ENCODE measurements at places on chromosomes 7 and 10.
A peak's percentile ranks its signal among the peaks of the same experiment; 100 is the strongest.

GRCh38 chr10:61798713-61799112, 102.8 kb upstream of the ARID5B start:
- DNase-seq: no peak

GRCh38 chr10:77606751-77607150, 30.9 kb downstream of the KCNMA1 start:
- peak; percentile 68 for DNase-seq

DNA sequence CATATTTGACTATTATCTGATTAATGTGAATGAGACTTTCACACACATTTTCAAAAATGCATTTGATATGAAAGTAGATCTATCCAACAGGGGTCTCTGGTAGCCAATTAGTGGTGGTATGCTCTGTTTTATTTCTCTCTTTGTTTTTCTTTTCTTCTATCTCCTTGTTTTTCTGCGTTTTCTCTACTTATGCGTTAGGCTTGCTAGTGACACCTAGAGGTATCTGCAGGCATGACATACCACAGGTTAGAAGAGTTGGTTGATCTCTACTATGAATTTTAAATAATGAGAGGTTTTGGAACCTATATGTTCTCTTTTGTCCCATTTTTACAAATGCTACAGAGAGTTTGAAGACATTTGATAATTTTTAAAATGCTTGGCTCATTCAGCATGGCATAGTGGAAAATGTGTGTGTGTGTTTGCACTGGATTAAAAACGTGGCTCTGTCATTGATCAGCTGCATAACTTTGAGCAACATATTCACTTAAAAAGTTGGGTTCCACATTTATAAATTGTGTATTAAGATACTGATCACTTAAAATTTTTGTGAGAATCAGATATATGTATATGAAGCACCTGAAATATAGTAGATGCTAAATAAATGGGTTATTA, 28.1 kb upstream of the PLXDC2 start:
- DNase-seq: no peak

GRCh38 chr10:23864631-23865147, 344.2 kb upstream of the KIAA1217 start:
- no peak for DNase-seq

DNA sequence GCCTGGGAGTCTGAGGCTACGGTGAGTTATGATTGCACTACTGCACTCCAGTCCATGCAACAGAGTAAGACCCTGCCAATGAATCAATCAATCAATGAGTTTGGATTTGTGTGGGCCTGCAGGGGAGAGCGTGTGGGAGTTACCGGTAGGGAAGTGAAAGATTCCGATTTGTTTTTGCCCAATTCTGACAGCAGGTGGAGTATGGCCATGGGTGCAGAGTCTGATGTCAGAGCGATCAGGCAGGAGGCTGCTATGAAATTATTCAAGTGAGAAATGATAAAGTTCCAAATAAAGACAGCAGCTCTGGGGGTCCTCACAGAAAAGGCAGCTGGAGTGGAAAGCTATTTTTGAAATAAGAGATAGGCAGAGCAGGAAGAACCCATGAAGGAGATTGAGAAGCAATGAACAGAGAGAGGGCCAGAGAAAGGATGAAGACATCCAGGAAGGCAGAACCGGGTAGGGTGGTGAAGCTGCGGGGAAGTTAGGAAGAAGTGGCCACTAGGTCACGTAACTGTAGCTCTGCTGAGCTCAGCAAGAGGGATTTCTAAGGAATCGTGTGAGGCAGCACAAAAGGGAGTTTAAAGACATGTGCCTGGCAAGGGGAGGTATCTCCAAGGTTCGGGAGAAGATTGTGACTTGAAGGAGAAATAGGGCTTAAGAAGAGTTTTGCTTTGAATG, 93.7 kb upstream of the NMT2 start:
- DNase-seq: no peak

- DNase-seq: no peak
These were observed 613 bp downstream of the USP6NL start for GRCh38 chr10:11610826-11611247.

DNA sequence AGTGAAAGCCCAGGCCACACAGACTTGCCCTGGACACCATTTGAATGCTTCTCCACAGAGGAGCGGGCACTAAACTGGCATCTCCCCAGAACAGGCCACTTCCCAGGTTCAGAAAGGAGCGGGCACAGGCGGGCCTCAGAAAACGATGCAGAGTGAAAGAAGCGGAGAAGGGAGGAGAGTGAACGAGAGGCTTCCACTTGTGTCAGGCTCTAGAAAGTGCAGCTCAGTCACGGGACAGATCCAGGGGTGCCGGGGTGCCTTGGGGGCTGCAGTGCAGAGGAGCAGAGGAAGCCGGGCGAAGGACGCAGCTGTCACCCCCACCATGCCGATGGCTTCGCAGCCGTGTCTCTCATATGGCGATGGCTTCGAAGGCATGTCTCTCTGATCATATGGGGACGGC, 26.1 kb upstream of the PRKAR1B start:
- no peak for DNase-seq

DNA sequence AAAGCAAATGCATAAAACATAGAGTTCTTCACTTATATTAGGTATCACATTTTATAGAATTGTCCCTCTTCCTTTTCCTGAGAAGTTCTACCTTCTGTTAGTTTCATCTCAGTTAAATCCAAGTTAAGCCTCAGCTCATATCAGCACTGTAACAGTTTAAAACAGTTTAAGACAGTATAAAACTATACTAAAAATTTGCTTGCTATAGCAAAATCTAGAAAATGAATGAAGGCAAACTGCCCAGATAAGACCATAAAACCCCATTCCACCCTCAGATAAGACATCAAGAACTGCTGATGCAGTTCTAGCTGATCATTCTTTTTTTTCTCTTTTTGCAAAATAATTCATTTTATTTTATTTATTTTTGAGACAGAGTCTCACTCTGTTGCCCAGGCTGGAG, 177.2 kb downstream of the RNF133 start:
- no peak for DNase-seq

GRCh38 chr10:2972216-2972615, 95.1 kb upstream of the PFKP start:
- no peak for DNase-seq

- DNase-seq: no peak
These were observed 52.1 kb upstream of the NME8 start for GRCh38 chr7:37796138-37796775.

DNA sequence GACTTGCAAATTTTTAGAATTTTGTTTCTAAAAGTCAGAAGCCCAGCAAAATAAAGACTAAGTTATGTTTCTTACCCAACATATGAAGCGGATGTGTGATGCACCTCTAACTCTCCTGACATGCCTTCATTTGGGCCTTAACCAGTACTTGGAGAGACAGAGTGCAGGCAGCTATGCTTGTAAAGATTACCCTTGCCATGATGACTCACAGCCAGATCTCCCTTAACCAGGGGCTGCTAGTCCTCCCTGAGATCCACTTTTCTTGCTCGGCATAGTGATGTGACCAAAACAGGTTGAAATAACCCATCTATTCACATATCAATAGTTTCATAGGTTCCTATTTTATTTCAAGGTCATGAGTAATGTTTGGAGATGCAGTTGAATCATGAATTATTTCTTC, 43.6 kb downstream of the PPP1R3A start:
- DNase-seq: no peak

GRCh38 chr7:1087952-1088920, at the start of gene GPER1:
GPER1 (plus strand) TSS chr7:1088113; CDS start chr7:1091729, 3,616 bp downstream.
- no peak for DNase-seq

- no peak for DNase-seq
These were observed 705.6 kb upstream of the PHF14 start for GRCh38 chr7:10268034-10268433.

DNA sequence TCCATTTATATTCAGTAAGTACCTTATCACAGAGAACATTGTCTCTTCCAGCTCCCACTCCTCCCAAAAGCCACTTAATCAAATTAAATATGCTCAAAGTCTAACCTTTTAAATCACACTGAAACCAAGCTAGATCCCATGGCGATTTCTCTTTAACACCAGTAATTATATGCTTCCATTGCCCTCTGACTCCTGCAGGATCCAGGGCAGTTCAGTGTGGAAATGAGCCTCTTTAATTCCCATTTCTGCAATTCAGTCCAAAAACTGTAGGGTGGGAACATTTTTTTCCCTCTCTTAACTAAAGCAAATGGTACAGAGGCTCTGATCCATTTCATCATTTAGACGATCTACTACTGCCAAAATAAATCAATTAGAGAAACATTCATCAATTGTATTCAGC, 872.3 kb upstream of the PHF14 start:
- no peak for DNase-seq

- DNase-seq: no peak
These were observed 36.0 kb upstream of the KIAA1217 start for GRCh38 chr10:24172909-24173308.

- DNase-seq: no peak
These were observed 123.6 kb downstream of the RNF32 start for GRCh38 chr7:156764016-156764669.

DNA sequence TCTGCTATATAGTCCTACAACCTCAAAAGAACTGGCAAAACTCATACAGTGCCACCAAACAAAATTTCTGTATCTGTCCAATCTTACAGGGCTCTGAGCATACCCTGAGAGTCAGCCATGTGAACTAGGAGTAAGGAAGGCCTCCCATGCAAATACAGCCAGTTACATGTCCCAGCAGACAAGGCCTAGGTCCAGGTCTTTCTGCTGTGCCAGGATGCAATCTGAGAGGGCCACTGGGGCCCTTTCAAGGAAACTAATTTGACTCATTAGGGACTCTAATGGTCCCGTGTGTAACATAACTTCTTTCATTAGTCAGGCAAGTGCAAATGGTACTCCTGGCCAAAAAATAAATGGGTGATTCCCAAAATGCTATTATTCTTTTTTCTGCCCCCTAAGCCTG, 17.9 kb upstream of the HIBADH start:
- DNase-seq: no peak

DNA sequence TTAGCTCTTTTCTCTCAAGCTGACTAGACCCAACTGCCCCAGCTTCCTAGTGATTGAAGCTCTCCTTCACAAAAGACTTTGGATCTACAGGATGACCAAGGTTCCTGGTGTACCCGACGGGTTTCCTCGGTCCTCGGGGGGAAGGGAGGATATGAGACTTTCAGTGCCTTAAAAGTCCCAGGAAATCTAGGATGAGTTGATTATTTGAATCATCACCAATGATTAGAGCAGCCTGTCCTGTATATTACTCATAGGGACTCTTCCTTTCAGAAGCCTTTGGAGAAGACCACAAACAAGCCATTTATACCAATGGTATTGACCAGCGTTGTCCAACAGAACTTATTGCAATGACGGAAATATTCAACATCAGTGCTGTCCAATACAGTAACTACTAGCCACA, 6.1 kb upstream of the ACTA2 start:
- DNase-seq: no peak

- no peak for DNase-seq
These were observed 184.9 kb downstream of the PPP1R9A start for GRCh38 chr7:95092324-95092723.

DNA sequence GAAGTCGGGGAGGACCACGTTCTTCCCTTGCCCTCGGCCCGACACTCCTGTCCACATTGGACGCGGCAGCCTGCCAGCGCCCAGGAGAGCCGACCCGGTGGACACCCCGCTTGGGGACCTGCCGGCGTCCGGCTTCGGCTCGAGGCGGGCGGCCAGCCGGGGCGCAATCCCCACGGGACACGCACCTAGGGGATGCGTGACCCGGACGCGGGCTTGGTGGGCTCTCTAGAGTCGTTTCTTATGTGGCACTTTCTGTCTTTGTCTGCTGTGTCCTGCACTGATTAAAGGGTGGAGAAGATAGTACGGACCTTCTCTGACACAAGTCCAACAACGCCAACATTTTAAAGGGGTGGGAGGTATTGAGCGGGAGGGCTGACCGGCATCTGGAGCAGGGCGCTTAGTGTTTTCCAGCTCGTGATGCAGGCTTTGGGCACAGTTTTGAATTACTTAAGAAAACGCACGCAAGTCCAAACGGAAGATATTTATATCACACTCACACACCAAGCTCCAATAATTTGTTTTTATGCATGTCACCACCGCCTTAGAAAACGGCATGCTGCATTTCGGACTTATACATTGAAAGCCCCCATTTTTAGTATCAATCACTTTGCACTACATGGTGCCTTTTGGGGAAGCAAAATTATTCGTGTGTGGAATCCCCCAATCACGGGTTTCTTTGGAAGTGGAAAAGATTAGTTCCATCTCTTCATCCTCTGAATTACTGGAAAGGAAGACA, 3.9 kb upstream of the SPAG6 start:
- no peak for DNase-seq

- no peak for DNase-seq
These were observed 17.0 kb upstream of the IFRD1 start for GRCh38 chr7:112433289-112433688.

DNA sequence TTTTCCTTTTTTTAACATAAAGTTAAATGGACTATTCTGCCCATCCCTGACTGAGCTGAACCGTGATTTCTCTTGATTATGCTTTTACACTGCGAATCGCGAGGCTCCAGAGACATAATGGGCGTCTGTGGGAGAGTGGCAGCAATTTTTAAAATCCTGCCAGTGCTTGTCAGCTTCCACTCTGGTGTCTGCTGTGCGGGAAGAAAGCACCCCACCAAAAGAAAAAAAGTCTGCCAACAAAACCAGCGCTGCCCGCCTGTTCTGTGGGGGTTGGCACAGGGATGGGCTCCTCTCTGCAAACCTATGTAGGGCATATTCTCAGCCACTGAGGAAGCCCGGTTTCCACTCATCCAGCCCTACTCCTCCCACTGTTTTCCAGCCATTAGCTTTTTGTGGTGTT, 592.3 kb upstream of the GALNT17 start:
- no peak for DNase-seq

DNA sequence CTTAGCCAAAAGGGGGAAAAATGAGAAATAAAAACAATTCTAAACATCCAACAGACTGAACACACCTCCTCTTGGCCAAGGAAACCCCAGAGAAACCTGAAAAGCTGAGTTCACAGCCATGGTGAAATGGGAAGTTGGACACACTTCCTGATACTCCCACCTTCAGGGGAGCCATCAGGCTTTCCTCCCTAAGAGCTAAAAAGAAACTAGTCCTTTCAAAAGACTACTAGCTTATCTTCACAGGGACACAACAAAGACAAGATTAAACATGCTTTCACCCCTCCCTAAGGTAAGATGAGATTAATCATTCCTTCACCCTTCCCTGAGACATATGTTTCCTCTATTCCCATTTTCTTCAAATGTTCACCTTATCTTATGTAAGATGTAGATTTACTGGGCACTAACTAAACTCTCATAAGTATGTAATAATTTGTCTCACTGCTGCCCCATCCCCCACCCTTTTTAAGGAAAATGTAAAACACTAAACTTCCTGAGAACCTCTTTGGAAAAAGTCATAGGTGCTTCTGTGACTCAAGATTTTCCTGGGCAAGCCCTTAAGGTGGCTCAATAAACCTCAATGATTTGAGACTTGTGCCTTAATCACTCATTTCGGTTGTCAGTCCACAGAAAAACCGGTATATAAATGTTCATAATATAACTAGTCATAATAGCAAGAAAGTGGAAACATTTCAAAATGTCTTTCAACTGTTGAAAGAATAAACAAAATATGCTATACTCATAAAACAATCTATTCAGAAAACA, 40.5 kb downstream of the HTR7 start:
- peak; percentile 64 for DNase-seq

DNA sequence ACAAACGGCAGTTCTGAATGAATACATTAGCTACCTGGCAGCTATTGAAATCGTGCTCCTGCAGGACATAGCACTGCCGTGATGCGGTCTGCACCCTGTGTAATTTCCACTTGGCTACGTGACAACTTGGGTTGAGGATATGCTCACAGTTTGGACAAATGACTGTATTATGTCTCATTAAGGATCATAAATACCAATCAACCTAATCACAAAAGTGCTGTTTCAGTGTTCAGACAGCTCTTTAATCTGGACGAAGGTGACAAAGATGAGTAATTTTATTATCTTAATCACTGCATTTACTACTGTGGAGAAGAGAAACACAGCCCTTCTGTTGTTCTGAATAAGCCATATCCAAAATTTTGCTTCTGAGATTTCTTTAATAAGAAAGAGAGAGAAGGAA, 210.8 kb upstream of the PFKP start:
- DNase-seq: peak; percentile 14
